Memory B cell (primary cell): ENCODE measurements at places on chromosomes 12 and 14.

DNA sequence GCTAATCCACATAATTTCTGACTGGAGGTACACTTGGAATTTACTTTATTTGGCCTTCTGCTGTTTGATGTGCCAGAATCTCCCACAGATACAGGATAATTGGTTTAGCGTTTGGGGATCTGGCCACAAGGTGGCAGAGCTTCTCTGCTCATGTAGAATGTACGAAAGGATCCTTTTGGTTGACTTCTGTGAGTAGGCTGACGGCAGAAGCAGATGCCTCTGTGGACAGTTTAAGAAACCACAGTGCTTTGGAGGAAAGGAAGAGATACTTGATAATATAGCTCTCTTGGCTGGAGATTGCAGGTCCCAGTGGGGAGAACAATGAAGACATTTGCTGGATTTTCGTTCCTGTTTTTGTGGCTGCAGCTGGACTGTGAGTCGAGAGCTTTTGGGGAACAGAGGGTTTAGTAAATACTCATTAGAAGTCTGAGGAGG is 75.3 kb upstream of the OR4E1 start:
- H3K27ac ChIP-seq: no peak overlapping the region
- H3K36me3 ChIP-seq: no peaks in the 10 kb centered on the region
- peaks cover 3% of the 10 kb centered on the region for H3K27me3 ChIP-seq
- H3K4me3 ChIP-seq: no peak overlapping the region

- H3K27me3 ChIP-seq: no peaks in the 10 kb centered on the region
- peaks cover 19% of the 10 kb centered on the region for H3K4me1 ChIP-seq
- H3K36me3 ChIP-seq: peaks cover 4% of the 10 kb centered on the region
- H3K27ac ChIP-seq: no peak overlapping the region
- no peak overlapping the region for H3K4me3 ChIP-seq
Observed at GRCh38 chr14:71248194-71248593, 340.9 kb downstream of the PCNX1 start.

- H3K27me3 ChIP-seq: peaks cover 5% of the 10 kb centered on the region
- no peaks in the 10 kb centered on the region for H3K4me1 ChIP-seq
- H3K36me3 ChIP-seq: no peaks in the 10 kb centered on the region
- no peak overlapping the region for H3K27ac ChIP-seq
Observed at GRCh38 chr12:29544428-29545101, 47.1 kb upstream of the OVCH1 start.

- H3K4me3 ChIP-seq: no peak overlapping the region
- H3K36me3 ChIP-seq: no peaks in the 10 kb centered on the region
- H3K27ac ChIP-seq: no peak overlapping the region
- no peaks in the 10 kb centered on the region for H3K27me3 ChIP-seq
- H3K4me1 ChIP-seq: no peaks in the 10 kb centered on the region
Observed at GRCh38 chr12:72390146-72390545, 118.0 kb downstream of the TRHDE start.

GRCh38 chr12:68530965-68531364 is 79.7 kb upstream of the RAP1B start:
- H3K4me3 ChIP-seq: no peak overlapping the region
- H3K36me3 ChIP-seq: no peaks in the 10 kb centered on the region
- H3K27ac ChIP-seq: no peak overlapping the region
- H3K27me3 ChIP-seq: no peaks in the 10 kb centered on the region

GRCh38 chr12:53550595-53550994 is 43.3 kb upstream of the NPFF start:
- no peak overlapping the region for H3K4me3 ChIP-seq
- H3K36me3 ChIP-seq: peaks cover 14% of the 10 kb centered on the region
- H3K4me1 ChIP-seq: peaks cover 2% of the 10 kb centered on the region
- DNase-seq: no peak
- H3K27me3 ChIP-seq: no peaks in the 10 kb centered on the region

- no peaks in the 10 kb centered on the region for H3K36me3 ChIP-seq
- peak overlapping the region; percentile 72 for H3K4me3 ChIP-seq
- H3K27me3 ChIP-seq: peaks cover 12% of the 10 kb centered on the region
- H3K27ac ChIP-seq: no peak overlapping the region
- H3K4me1 ChIP-seq: peaks cover 3% of the 10 kb centered on the region
Observed at GRCh38 chr14:104137297-104138097, 890 bp upstream of the KIF26A start.

- no peaks in the 10 kb centered on the region for H3K4me1 ChIP-seq
- H3K27me3 ChIP-seq: no peaks in the 10 kb centered on the region
- DNase-seq: no peak
- no peaks in the 10 kb centered on the region for H3K36me3 ChIP-seq
- no peak overlapping the region for H3K4me3 ChIP-seq
Observed at GRCh38 chr14:48384821-48385220, 709.4 kb upstream of the MDGA2 start.

DNA sequence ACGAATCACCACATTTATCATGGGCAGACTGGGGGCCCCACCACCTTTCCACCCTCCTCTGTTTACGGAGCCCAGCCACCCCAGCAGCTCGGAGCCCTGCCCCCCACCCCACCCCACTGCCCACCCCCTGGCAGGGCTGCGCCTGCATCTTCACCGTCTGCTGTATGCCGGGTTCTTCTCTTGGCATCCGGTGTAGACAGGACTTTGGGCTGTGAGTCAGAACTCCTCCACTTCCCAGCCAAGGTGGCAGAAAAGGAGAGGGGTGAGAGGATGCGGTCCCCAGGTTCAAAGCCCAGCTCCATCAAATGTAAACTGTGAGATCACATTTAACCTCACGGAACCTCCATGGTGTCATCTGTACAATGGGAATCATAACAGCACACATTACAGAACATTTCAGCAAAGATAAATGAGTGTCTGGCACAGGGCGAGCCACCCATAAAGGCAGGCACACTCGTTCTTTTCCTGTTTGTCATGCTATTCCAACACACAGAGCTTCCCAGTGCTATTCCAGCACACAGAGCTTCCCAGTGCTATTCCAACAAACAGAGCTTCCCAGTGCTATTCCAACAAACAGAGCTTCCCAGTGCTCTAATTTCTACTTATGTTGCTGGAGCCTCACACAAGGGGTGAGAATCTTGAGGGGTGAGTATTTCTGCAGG is 292.7 kb upstream of the RTL1 start:
- no peaks in the 10 kb centered on the region for H3K27me3 ChIP-seq
- no peak overlapping the region for H3K4me3 ChIP-seq
- no peak for DNase-seq

- H3K4me1 ChIP-seq: peaks cover 2% of the 10 kb centered on the region
- H3K4me3 ChIP-seq: no peak overlapping the region
- no peak for DNase-seq
- peaks cover 4% of the 10 kb centered on the region for H3K36me3 ChIP-seq
Observed at GRCh38 chr12:121740847-121741246, 28.3 kb downstream of the TMEM120B start.

DNA sequence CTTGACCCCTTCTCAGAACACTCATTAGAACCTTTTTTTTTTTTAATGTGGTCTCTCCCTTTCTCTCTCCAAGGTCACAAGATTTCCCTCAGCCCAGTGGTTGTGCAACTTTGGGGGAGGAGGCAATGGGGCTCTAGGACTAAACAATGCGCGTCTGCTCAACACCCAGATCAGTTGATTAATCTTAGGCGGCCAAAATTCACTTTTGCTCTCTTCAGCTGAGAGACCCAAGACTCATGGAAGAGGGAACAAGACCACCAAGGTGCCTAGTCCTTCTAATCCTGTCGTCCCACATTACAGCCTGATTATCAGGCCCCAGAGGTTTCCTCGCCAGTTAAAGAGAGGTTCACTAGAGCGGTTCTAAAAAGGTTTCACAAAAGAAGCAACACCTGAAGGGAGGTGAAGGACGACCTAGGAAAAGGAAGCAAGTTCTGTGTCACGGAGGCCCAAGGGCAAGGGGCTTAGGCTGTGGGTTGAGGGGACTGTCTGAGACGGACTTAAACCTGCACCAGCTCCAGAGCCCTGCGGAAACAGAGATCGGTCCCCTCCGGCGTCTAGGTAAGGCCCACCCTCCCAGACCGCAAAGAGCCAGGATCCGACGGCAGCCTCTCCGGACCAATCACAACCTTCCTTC is 824 bp upstream of the TARBP2 start:
- no peaks in the 10 kb centered on the region for H3K27me3 ChIP-seq
- peak overlapping the region; percentile 95 for H3K27ac ChIP-seq
- H3K36me3 ChIP-seq: peaks cover 3% of the 10 kb centered on the region
- no peak for DNase-seq
- peak overlapping the region; percentile 91 for H3K4me3 ChIP-seq
- peaks cover 28% of the 10 kb centered on the region for H3K4me1 ChIP-seq

- DNase-seq: no peak
- no peaks in the 10 kb centered on the region for H3K27me3 ChIP-seq
Observed at GRCh38 chr12:67509666-67510386, 138.7 kb upstream of the DYRK2 start.

GRCh38 chr14:65193916-65194590 is 91.7 kb upstream of the MAX start:
- H3K27me3 ChIP-seq: no peaks in the 10 kb centered on the region
- H3K4me1 ChIP-seq: peaks cover 39% of the 10 kb centered on the region
- H3K27ac ChIP-seq: no peak overlapping the region

DNA sequence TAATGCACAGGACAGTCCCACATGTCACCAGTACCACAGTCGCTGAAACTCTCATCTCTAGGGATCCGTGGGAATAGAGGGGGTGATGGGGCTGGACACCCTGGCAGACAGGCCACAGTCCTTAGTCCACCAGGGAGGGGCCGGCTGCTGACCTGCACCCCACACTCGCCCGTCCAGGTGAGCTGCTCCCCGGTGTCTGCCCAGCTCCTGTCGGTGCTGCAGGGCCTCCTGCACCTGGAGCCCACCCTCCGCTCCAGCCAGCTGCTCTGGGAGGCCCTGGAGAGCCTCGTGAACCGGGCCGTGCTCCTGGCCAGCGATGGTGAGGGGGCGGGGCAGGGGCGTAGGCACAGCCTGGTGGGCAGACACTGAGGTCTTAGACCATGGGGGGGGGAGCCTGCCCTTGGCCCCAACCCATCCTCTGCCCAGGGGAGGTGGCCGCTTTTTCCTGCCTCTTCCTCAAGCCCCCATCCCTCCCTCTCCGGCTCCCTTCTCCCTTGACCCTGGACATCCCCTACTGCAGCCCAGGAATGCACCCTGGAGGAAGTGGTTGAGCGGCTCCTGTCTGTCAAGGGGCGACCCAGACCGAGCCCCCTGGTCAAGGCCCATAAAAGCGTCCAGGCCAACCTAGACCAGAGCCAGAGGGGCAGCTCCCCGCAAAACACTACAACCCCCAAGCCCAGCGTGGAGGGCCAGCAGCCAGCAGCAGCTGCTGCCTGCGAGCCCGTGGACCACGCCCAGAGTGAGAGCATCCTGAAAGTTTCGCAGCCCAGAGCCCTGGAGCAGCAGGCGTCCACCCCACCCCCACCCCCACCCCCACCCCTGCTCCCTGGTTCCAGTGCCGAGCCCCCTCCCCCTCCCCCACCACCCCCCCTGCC is 17.1 kb upstream of the ADSS1 start:
- no peak overlapping the region for H3K27ac ChIP-seq
- no peak overlapping the region for H3K4me3 ChIP-seq
- peaks cover 6% of the 10 kb centered on the region for H3K4me1 ChIP-seq
- no peaks in the 10 kb centered on the region for H3K27me3 ChIP-seq
- peaks cover 14% of the 10 kb centered on the region for H3K36me3 ChIP-seq

DNA sequence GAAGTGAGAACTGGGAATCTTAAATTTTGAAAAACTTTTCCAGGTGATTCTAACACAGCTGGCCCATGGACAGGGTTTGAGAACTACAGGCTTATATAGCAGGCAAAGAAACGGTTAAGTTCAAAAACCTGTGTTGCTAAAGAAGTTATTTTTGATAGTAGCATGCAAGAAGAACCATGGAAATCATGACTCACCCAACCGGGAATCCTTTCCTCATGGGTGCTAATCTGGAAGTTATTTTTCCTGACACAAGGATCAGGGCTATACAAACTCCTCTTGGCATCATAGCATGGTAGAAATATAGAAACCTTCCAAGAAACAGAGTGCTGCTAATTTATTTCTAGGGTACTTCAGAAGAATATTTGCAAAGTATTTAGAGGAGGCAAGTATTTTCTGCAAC is 588.7 kb downstream of the CCER1 start:
- no peaks in the 10 kb centered on the region for H3K36me3 ChIP-seq
- no peak overlapping the region for H3K27ac ChIP-seq
- H3K27me3 ChIP-seq: no peaks in the 10 kb centered on the region
- no peak overlapping the region for H3K4me3 ChIP-seq

DNA sequence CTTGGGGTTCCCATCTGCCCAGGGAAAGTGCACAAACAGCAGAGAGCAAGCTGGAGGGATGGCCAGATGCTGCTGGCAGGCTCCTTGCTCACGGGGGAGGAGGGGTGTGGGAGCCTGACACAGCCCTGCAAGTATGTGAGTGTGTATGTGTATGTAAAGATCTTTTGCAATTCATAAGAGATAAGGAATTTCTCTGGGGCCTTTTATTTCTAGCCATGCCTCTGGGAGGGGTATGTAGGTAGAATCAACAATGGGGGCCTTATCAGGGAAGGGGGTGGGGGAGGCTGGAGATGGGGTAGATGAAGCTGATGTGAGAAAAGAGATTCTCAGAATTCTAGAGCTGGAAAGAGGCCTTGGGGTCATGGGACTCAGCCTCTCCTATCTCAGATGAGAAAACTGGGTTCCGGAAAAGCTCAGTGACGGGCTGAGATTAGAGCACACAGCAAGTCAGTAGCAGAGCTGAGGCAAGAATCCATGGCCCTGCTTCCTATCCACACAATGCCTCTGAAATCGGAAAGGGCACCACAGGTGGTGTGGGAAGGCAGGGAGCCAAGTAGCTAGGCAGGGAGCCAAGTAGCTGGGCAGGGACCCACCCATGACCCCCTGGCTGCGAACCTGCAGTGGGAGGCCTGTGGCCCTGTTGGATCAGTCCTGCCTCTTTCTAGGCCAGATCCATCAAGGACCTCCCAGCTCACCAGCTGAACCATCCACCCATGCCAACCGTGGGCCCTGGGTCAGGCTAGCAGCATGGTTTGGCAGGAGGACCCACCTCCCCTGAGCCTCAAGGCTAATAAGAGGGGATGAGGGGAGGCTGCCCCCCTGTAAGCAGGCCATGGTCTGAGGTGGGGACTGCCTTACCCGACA is 54.7 kb downstream of the PLEKHG3 start:
- DNase-seq: no peak
- peaks cover 7% of the 10 kb centered on the region for H3K4me1 ChIP-seq
- no peaks in the 10 kb centered on the region for H3K36me3 ChIP-seq
- H3K27me3 ChIP-seq: peaks cover 23% of the 10 kb centered on the region
- no peak overlapping the region for H3K4me3 ChIP-seq

GRCh38 chr14:96205059-96205977 is 679 bp downstream of the BDKRB2 start:
- no peak overlapping the region for H3K27ac ChIP-seq
- no peaks in the 10 kb centered on the region for H3K4me1 ChIP-seq
- H3K4me3 ChIP-seq: no peak overlapping the region
- H3K27me3 ChIP-seq: peaks cover 13% of the 10 kb centered on the region
- H3K36me3 ChIP-seq: no peaks in the 10 kb centered on the region

DNA sequence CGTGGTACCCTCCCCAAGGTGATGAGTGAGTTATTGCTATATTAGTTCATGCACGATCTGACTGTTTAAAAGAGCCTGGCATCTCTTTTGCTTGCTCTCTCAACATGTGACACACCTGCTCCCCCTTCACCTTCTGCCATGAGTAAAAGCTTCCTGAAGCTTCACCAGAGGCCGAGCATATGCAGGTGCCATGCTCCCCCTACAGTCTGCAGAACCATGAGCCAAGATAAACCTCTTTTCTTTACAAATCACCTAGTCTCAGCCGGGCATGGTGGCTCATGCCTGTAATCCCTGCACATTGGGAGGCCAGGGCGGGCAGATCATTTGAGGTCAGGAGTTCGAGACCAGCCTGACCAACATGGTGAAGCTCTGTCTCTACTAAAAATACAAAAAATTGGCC is 61.8 kb downstream of the RNFT2 start:
- H3K27me3 ChIP-seq: no peaks in the 10 kb centered on the region
- peak overlapping the region; percentile 28 for H3K27ac ChIP-seq
- peaks cover 17% of the 10 kb centered on the region for H3K36me3 ChIP-seq
- no peak for DNase-seq
- peaks cover 25% of the 10 kb centered on the region for H3K4me1 ChIP-seq
- H3K4me3 ChIP-seq: no peak overlapping the region

- no peak overlapping the region for H3K27ac ChIP-seq
- no peaks in the 10 kb centered on the region for H3K27me3 ChIP-seq
- H3K36me3 ChIP-seq: no peaks in the 10 kb centered on the region
- H3K4me1 ChIP-seq: no peaks in the 10 kb centered on the region
Observed at GRCh38 chr14:20035449-20035848, 389 bp downstream of the OR4K13 start.
